Activated effector memory CD4-positive, alpha-beta T cell treated with anti-CD3 and anti-CD28 coated beads, Interleukin-2, amount 50 U/mL, for 16 hours (primary cell): ENCODE measurements at places on chromosomes 5 and 9.

GRCh38 chr5:108373426-108373825, 8.5 kb downstream of the FBXL17 start:
- DNase-seq, result no peak

DNA sequence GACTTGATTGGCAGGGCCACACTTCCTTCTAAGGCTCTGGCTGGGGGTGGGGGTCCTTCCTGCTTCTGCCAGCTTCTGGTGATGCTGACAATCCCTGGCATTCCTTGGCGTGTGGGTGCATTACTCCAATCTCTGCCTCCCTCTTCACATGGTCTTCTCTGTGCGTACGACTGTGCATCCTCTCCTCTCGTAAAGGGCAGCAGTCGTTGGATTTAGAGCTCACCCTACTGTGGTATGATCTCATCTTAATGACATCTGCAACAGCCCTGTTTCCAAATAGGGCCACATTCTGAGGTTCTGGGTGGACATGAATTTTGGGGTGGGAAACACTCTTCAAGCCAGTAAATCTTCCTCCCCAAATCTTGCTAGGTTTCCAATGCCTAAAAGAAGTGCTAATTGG, 36.8 kb downstream of the ROPN1L start:
- no peak for DNase-seq

GRCh38 chr9:71755230-71755629, 13.1 kb downstream of the CEMIP2 start:
- DNase-seq, result no peak

GRCh38 chr5:90144625-90145327, 264.8 kb downstream of the CETN3 start:
- no peak for DNase-seq

GRCh38 chr5:170451747-170452365, 52.0 kb upstream of the KCNIP1 start:
- no peak for DNase-seq

DNA sequence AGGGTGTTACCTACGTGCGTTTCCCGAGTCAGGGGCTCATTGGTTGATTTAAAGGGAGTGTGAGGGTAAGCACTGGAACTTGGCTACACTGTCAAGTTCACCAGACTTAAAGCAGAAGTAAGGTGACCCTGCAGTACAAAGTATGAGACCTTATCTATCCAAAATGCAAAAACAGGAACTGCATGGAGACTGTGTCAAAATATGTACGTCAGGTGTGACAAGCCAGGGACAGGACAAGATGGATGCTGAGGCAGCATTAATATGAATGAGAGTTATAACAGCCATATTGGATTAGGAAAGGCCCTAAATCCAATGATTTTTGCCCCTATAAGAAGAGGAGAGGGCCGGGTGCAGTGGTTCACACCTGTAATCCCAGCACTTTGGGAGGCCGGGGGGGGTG, 15.4 kb upstream of the SUSD3 start:
- no peak for DNase-seq

- DNase-seq, result no peak
These were observed 17.2 kb upstream of the DPM2 start for GRCh38 chr9:127954831-127955293.

DNA sequence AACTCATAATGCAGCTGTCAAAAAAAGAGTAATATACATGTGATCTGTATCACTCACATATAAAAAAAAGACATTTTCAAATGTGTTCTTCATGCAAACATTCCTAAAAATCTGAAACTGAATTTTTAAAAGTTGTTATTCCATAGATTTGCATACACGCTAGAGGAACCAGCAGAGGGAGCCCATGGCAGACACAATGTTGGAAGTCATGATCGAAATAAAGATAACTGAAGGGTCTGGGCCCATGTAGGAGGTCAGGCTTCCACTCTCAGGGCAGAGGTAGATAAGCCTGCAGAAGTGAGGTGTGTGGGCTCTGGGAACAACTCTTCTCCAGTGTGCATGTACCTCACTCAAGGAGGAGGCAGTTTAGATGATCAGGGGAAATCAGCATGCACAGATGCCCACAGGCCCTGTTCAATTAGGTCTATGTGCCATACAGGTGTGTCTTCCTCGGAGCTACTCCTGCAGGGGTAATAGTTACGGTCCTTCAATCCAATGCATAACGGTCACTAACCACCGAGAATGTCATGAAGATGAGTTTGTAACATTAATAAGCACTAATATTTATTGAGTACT, 208.6 kb downstream of the EPB41L4A start:
- DNase-seq, result no peak

GRCh38 chr9:107228496-107229039, 54.5 kb upstream of the RAD23B start:
- no peak for DNase-seq

- no peak for DNase-seq
These were observed 610.9 kb downstream of the RAB3C start for GRCh38 chr5:59193616-59194319.

DNA sequence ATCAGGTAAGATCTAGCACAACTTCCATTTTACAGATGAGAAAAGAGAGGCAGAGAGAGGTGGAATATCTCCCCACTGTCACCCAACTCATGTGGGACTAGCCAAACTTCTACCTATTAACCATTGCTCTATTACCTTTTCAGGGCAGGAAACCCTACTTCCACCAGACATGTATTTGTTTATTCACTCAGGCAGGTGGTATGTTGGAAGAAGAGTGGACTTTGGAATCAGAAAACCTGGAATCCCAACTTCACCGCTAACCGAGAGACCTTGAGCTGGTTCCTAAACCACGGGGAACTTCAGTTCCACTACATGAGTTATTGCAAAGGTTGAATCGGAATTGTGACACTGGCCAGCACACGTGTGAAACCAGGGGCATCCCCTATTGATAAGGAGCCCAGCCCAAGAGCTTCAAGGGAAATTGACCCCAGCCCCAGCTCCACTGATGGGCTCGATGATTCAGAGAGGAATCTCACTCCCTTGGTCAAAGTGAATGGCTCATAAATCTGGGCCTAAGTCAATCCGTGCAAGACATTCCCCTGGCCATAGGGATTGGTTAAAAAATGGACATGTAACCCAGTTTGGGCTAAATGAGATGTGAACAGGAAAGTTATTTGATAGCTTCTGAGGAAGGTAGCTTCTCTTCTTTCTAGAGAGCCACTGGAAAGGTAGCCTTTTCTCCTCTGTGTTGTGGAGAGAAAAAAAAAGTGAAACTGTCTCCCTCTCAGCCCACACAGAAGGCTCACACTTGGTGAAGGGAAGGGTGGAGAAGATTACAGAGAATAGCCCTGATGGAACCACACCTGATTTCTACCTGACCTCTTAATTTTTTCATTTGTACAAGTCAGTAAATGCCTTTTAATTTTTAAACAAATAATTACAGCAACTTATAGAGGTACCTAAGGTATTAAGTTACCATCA, 5.5 kb upstream of the GLIS3 start:
- no peak for DNase-seq

DNA sequence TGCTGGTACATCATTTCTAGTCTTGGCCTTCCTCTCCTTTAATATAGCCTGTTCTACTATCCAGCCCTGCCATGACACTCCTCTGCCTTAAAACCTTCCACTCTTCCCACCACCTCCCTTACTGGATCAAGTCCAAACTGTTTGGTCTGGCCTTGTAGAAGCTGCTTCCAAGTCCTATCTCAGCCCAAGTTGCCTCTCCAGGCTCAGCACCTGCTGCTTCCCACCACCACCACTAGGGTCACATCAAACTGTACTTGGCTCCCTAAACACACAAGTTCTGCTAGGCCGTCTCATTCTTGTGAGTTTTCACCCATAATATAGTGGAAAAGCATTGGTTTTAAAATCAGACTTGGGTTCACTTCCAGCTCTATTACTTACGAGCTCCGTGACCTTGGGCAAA, 1.4 kb downstream of the NDUFA8 start:
- peak; percentile 66 for DNase-seq

DNA sequence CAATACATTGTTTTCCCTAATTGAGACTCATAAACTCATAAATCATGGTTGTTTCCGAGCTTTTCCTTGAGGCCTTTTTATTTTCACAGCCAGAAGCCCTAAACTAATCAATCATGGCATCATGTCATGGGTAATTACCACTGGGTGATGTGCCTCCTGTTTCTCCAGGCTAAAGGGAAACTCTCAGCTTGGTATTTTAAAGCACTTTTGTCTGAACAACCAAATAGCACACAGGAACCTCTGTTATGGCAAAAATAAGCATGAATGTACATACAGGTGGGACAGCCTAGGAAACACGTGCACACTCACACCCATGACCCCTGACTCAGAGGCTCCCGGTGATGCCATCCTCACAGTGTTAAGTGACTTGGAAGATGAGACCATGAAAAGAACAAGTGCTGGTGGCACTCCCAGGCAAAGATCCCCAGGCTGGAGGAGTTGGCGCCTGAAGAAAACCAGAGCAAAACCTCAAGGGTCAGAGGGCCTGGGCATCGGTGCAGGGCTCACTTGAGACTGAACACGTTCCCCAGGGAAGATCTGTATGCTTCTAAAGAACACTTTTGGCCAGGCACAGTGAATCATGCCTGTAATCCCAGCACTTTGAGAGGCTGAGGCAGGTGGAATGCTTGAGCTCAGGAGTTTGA, 154.3 kb downstream of the ROR2 start:
- DNase-seq, result peak; percentile 63

GRCh38 chr5:505951-506525, 18.2 kb downstream of the SLC9A3 start:
- DNase-seq, result no peak

- DNase-seq, result peak; percentile 64
These were observed 74.3 kb downstream of the DCP2 start for GRCh38 chr5:113050721-113051382.

DNA sequence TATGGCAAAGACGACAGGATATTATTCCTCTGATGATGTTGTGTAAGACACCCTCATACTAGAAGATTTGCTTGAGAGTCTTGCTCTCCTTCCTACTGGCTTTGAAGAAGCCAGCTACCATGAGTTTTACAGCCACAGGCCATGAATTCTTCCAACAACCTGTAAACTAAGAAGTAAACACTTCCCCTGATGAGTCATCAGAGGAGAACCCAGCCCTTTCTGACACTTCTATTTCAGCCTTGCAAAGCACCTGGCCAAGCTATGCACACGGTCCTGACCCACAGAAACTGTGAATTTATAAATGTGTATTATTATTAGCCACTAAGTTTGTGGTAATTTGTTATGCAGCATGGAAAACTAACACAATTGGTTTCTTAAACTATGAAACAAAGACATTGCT, 288.8 kb upstream of the ADAMTSL1 start:
- no peak for DNase-seq

GRCh38 chr9:35612843-35613242, 5.4 kb downstream of the CD72 start:
- DNase-seq, result no peak

GRCh38 chr9:83012168-83012921, 50.6 kb downstream of the RASEF start:
- no peak for DNase-seq

DNA sequence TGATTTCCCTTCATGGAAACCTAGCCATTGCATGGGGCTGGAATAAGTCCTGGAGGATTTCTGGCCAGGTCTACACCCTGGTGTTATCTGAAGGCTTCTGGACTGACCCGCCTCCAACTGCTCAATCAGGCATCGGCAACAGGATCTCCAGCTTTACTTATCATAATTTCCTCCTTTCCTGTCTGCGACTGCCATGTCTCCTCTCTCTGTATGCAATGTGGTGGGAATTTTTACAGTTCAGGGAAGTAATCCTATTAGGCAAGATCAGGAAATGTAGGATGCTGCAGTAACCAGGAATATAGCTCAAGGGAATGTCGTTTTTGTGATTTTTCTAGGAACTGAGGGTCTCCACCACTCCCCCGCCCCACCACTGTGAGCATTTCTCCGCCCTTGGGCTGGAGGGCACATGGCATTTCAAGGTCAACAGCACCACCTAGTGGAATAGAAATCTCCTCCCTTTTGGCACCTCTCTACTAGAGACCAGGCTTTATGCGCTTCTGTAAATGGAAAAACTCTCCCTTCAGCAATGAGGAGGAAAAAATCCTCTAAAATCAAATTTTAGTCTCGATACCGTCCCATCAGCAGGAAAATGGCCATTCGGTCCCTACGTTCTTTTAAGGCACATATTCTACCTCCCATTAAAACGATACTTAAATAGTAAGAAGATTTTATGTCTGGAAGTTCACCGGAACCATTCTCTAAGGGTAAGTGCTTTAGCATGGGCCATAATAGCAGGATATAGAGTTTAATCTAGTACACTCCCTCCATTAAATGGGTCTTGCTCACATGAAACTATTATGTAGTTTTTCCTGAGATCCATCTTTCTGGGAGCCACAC, 93.0 kb downstream of the YTHDC2 start:
- DNase-seq, result peak; percentile 68

DNA sequence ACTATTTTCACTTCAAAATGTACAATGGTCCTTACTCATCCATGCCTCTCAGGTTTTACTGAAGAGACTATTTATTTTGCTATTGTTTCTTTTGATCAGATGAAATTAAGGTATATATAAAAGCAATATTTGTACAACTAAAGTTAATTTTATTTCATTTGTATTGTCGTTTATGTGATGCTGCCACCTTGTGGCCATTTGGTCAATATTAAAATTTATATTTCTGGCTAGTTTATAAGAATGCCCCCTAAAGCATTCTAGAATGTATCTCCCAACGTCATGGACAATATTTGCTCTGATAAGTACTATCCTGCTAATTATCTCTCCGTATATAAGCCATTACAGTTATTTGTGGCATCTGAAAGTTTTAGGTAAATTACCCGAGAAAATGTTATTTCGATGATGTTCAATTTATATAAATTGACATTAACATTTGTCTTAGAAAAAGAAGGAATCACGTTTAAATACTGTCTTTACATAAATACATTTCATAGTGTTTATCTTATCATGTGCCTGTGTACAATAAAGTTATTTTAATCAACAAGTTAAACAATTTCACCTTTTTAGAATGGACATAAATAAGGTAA, 680.0 kb downstream of the TAF11L14 start:
- no peak for DNase-seq

DNA sequence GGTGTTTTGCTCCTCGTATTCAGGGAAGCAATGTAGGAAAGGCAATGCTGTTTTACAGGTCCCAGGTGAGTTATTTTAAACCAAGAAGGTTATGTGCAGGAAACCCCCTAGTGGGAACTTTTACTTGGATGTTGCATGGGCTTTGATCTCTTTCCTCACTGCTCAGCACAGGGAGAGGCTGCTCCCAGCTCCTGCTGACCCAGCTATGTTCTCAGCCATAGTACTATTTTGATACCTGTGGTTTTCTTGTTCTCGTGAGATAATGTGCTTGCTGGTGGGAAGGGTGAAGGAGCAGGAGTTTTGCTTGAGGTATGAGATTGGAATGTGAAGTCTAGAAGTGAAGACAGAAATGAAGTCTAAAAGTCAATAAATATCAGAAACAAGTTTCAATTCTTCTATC, 265.6 kb upstream of the FBXL7 start:
- no peak for DNase-seq

GRCh38 chr5:89128092-89128491, 245.1 kb upstream of the MEF2C start:
- no peak for DNase-seq

- DNase-seq, result no peak
These were observed 23.6 kb downstream of the LHX6 start for GRCh38 chr9:122205176-122205575.

DNA sequence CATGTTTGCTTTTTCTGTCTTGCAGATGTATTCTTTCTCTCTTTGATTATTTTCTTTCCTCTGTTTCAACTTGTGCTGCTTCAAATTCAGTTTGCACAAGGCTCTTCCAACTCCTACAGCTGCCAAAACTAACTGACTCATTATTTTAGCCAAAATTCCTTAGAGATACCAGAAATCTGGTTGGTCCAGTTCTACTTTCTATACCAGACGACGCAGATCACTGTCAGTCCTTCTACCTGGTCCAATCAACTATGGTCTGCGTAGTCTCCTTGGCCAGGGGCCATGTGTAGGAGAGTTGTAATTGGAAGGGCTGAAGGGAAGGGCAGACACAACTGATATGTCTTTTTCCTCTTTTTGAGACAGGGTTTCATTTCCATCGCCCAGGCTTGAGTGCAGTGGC, 51.9 kb upstream of the JAK2 start:
- no peak for DNase-seq
